ENCODE measurements at places on chromosomes 1 and 21.

GRCh38 chr1:156069490-156070455, 8.8 kb downstream of the RAB25 start:
- DNase-seq: no peak

DNA sequence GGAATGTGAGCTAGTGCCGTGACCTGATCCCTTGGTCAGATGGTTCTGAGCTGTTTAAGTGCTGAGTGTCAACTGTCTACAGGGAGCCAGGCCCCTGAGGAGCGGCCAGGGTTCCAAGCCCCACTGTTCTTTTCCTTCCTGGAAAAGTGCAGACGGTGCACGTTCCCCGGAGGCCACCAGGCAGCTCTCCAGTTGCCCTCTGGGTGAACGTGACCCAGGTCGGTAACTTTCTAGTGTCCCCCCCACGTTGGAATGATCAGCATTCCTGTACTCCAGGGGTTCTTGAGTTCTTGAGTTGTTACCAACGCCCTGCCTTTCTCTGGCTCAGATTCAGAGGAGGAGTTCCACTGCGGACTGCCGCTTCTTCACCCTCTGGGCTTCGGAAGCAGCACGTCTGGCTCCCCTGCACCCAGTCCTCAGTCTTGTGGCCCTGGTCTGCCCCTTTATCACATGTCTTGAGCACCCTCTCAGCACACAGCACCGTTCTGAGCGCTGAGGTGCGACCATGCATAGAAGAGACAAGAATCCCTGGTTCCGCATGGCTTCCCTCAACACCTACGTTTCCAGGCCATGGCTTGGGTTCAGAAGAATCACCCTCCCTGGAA, 131.5 kb downstream of the DHRS3 start:
- DNase-seq: no peak

GRCh38 chr1:92444351-92444750, 42.4 kb downstream of the GFI1 start:
- no peak for DNase-seq

DNA sequence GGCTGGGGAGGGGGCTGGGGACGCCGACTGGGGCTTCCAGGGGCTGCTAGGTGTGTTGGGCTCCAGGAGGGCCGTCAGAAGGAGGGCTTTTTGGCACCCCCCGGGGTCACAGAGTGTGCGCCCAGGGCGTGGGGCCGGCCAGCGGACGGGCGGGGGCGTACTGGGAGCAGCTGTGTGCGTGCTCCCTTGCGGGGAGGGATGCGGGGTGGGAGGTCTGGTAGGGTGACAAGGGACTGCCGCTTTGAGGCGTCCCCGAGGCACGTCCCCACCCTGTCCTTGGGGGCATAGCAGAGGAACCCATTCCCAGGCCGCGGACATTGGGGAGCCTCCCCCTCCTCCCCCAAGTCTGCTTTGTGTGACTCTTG, 1.1 kb downstream of the FOXO6 start:
- no peak for DNase-seq

GRCh38 chr1:61133335-61134019, 51.1 kb downstream of the NFIA start:
- DNase-seq: no peak

- peak; percentile 92 for DNase-seq
Measured at GRCh38 chr1:58893257-58893869, 109.5 kb upstream of the JUN start.

- no peak for DNase-seq
Measured at GRCh38 chr1:212686591-212686990, 13.0 kb downstream of the BATF3 start.

DNA sequence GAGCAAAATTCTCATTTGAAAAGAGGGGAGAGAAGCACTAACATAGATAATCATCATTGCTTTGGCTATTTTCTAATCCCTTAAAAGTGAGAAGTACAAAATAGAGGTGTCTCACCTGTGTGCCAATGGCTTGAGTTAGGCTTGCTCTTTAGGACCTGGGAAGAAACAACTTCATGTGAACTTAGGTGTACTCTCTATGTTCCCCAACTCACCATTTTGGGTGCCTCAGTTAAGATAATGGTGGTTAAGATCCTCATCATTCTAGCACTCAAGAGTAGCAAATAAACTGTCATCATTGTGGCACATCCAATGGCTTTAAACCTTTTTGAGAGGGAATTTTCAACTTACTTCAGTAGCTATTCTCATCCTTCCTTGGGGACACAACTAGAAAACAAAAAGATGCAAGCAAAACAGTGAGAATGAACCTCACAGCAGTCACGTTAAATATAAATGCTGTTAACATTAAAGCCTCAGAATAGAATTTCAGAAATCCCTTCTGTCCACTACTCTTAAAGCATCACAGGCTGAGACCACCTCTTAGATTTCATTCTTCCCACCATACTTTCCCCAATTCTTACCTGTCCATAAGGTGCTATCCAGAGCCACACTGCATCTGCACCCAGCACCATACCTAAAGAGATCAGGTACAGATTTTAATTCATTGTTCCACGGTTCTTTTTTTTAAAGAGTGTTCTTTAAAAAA, 1.2 kb downstream of the GAS5 start:
- DNase-seq: no peak

DNA sequence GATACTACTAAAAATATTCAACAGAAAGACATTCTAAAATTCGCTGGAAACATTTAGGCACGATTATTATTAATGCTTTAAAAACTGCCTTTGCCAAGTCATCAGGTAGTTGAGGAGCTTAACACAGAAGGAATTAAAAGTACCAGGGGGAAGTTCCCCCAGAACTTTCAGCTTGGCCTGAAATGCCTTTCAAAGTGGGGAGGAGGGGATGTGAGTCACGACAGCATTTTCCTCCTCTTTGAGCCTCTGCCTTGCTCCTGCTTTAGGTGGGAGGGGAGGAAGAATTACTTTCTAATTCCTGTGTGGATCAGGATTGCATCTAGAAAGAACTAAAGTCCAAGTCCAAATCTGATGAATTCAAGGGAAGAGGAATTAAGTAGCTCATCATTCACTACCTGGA, 183.7 kb downstream of the CLIC6 start:
- no peak for DNase-seq

DNA sequence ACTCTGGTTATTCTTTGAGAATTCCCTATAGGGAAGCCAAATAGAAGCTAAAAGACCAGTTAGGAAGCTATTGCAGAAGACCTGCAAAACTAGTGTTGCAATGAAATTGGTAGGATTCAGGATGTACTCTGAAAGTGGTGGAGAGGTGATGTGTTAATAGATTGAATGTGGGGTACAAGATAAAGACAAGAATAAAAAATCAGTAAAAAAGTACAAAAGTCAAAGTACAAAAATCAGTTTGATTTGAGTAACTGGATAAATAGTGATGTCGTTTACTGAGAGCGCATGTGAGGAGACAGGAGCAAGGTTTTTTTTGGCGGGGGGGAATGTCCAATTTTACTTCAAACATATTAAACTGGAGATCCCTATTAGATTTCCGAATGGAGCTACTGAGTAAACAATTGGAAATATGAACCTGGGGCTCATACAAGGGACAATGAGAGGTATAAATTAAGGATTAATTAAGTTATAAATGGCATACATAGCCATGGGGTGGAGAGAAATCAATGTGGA, 2.5 kb upstream of the DCAF8 start:
- DNase-seq: no peak

Data from NCI-H2029 (cell line).